Forelimb muscle (tissue), 1 donor: ENCODE measurements at places on chromosomes 7 and 10. TPM values are rescaled to one million over a fixed set of nuclear protein-coding genes. Genes with fewer than 3 reads are reported as not detected.

Gene CYP3A5
- 0.71 TPM for polyA plus RNA-seq

Gene SHOC2
- polyA plus RNA-seq = 27.6 TPM

GRCh38 chr7:129779602-129780256, 168.2 kb downstream of the NRF1 start:
- DNase-seq = no peak

DNA sequence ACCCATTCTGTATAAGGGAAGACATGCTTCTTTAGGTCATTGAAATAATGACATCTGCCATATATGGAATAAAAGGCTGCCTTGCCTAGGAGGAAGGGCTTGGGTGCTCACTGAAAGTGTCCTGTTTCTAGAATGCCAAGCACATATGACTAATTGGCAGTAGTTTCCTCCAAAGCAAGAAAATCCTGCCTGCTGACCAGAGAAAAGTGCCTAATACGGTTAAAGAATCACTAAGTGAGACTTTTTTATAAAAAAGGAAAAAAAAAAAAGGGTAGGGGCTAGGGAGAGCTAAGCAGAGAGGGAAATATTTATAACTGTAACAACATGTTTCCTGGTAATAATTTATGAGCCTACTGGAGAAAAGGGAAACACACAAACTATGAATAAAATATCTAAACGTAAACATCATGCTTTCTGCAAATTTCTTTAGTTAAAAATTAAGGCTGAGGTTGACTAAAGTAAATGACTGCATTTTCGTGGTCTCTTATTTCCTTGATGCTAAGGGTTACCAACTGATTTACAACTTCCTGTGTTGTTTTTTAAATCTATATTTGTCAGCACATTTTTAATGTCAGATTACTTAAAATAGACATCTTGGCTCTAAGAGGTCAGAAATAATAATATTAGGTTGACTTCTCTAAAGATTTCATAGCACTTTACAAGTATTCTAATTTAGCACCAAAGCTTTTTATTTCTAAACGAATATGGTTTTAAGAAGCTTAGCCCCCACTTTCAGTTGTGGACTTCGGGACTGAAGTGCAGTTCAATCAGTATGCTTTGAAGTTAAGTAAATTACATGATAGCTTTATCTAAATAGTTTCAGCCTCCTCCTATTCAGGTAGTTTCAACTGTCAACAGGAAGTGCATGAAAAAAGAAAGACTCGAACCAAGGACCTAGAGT, 89.6 kb downstream of the CABCOCO1 start:
- DNase-seq = no peak

DNA sequence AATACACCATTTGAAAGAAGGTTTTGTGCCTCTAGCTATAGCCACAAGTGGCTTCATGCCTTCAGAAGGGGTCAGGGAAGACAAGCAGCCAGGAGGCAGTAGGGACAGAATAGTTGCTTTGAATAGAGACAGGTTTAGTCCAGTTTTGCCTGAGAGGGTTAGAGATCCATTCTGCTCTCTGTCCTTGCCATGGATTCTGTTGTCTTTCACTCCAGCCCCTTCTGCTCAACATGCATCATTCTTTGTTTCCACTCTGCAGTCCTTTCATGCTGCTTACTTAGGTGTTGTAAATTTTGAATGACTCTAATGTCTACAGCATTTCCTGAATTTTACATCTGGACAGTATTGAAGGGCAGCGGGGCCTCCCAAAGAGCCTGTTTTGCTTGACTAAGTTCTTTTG, 60.3 kb downstream of the CNTNAP2 start:
- no peak for DNase-seq

- DNase-seq = no peak
These were observed 91.2 kb upstream of the PAX2 start for GRCh38 chr10:100653957-100654781.

GRCh38 chr7:50369143-50370026, 64.9 kb downstream of the IKZF1 start:
- DNase-seq = no peak

GRCh38 chr10:72794260-72794659, 99.3 kb upstream of the OIT3 start:
- no peak for DNase-seq
